ENCODE measurements at places on chromosomes 4 and X.
A peak's percentile ranks its signal among the peaks of the same experiment; 100 is the strongest.

GRCh38 chr4:123593655-123594054, 197.1 kb downstream of the SPRY1 start:
- no peak for DNase-seq

GRCh38 chrX:101430457-101431078, 22.5 kb downstream of the HNRNPH2 start:
- DNase-seq, result no peak

DNA sequence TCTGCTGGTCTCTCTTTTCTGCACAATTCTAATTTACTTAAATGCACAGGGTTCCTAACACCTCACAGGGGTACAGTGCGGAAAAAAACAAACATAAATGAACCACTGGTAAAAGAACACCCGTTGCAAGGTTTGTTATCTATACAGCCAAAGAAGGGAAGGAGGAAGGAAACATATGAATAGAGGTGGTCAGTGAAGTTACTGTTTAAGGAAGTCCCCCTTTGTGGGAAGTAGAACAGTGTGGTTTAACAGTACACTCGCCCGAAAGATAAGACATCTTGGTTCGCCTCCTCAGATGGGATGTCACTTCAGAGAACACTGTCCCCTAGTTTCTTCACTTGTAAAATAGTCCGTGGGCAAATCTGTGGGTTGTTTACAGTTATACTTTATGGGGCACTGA, 57.5 kb downstream of the TEC start:
- DNase-seq, result no peak

- peak; percentile 41 for DNase-seq
These were observed 4.5 kb upstream of the CXCL9 start for GRCh38 chr4:76011700-76012387.

DNA sequence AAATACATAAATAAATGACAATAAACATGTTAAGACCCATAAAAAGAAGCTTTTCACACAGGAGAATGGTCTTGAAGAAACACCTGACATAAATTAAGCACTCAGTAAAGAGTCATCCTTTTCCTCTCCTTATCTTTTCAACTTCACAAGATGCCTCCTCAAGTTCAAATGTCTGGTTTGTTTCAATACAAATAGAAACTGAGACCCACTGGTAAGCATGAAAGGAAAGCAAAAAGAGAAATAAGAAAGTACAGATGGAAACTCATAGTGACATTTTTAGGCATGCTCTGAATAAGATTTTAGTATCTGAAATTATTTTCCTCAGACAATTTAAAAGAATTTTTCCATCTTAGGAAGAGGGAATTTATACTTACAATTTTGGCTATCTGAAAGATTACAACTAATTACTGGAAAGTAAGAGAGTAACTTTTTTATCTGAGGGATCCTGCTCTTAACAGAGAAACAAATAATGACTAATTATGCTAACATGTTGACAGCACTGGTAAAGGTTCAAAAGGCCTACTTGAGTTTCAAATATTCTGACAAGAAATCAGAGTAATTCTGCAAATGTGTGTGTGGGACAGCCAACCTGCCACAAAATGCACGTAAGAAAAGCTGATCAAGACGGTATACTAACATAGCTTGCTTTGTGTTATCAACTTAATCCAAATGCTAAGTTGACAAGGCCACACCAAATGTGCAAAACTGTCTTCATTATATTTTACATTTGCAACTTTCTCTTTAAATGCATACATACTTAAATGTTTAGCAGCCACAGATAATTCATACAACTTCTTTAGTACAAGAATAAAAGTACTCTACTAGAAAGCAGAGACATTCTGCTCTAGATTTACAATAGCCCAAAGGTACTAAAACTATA, 113.0 kb downstream of the IQCM start:
- DNase-seq, result no peak

GRCh38 chr4:26289401-26289800, 31.4 kb upstream of the RBPJ start:
- DNase-seq, result no peak

- no peak for DNase-seq
These were observed 80.9 kb downstream of the NKX6-1 start for GRCh38 chr4:84417997-84418709.

DNA sequence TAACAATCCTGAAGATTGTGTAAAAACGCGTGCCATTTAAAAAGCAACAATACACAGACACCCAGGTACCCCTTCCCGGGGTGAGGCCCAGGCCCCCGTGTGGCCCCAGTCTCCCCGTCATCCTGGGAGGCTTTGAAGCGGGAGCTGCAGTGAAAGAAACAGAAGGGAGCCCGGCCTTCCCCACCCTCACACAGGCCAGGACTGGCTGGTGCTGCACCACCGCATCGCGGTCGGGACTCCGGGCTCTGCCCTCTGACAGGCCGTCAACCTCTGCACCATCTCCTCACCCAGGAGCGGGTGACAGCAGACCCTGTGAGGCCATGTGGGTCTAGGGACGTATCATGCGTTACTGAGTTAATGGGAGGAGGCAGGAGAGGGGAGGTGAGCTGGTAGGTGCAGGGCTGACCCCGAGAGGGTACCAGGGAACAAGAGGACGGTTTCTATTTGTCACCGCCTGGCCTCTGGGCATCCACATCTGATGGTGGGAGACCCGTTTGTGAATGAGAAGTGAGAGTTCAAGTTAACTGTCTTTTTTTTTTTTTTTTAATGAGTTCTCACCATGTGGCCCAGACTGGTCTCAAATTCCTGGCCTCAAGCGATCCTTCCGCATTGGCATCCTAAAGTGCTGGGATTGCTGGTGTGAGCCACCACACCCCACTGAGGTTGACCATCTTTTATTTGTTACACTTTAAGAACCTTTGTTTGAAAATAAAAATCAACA, 27.3 kb downstream of the PIGG start:
- DNase-seq, result no peak

DNA sequence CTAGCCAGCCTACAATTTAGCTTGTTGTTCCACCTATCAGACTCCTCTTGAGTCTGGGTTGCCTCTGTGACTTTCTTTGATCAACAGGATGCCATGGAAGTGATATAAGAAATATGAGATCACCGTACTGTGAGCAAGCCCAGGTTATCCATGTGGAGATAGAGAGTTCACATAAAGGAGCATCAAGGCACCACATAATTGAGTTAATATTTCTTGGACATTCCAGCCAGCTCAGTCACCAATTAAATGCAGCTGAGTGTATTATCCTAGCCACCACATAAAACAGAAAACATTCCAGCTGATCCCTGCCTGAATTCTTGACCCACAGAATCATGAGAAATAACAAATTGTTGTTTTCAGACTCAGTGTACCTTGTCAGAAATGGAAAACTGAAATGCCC, 253.6 kb downstream of the PPP1R2C start:
- DNase-seq, result no peak

DNA sequence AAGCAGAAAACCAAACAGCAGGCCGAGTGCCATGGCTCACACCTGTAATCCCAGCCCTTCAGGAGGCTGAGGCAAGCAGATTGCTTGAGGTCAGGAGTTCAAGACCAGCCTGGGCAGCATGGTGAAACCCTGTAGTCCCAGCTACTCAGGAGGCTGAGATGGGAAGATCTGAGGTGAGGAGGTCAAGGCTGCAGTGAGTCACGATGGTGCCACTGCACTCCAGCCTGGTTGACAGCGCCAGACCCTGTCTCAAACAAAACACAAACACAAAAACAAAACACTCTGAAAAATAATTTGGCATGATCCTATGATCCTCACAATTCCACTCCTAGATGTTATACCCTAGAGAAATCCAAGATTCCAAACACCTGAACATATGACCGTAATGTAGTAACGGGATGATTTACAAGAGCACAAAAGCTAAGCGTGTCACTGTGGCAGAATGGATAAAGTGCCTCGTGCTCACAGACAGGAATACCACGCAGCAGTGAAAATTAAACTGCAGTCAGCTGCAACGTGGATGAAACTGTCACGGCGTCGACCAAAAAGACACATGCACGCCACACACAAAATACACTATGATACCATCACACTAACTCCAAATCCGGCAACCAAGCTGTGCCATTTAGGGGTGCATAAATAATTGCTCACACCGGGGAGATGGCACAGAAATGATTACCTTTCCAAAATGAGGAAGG, 1.7 kb downstream of the NELFA start:
- DNase-seq, result no peak

DNA sequence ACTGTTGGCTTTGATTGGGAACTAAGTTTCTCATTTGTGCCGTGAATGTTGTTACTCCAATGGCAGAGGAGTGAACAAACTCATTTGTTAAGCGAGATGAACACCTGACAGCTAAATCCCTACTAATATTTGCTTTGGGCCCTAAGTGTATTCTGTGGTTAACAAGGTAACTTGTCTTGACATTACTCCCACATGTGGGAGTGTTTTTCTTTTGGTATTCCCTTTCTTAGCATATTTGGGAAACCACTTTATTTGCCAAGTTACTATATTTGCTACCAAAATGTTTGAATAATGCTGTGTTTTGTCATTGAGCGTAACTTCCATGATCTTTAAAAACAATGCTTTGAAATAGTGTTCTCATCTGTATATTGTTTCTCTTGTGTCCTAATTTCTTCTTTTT, 82.5 kb downstream of the ARHGAP10 start:
- DNase-seq, result no peak

DNA sequence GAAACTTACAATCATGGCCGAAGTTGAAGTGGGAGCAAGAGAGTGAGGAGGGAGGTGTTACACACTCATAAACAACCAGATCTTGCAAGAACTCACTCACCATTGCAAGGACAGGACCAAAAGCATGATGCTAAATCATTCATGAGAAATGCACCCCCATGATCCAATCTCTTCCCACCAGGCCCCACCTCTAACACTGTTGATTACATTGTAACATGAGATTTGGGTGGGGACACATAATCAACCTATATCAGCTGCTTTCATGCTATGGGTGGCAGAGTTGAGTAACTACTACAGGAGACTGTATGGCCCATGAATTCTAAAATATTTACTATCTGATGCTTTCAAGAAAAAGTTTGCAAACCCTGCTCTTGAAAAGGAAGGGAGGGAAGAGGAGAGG, 155.1 kb downstream of the DEFB131A start:
- DNase-seq, result no peak

GRCh38 chr4:107579099-107579498, 140.9 kb downstream of the PAPSS1 start:
- DNase-seq, result no peak

DNA sequence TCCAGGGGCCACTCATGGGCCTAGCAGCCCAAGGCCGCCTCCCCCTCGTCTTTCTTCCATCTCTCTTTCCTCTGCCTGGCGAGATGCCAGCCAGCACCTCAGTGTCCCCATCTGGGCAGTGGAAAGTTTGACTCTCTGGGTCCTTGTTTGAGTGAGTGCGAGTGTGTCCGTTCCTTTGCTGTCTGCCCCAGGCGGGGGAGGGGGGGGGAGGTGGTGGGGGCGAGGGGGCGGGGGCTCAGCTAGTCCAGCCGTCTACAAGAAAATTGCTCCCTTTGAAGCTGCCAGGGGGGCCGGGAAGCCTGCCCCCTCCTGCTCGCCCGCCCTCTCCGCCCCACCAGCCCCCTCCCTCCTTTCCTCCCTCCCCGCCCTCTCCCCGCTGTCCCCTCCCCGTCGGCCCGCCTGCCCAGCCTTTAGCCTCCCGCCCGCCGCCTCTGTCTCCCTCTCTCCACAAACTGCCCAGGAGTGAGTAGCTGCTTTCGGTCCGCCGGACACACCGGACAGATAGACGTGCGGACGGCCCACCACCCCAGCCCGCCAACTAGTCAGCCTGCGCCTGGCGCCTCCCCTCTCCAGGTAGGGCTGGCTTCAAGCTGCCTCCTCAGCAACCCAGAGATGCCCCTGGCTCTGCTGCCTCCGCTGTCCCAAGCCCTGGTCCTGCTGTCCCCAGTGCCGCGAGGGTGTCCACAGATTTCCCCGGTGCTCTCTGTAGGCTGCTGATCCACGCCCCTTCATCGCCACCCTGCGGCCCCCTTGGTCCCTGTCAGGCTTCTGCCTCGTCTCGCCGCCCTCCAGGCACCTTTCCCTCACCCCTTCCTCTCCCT, at the start of gene BGN:
BGN (plus strand) TSS at position 440 of the 821 bp plus-strand sequence. CDS start 9,652 bp downstream, outside the sequence.
- no peak for DNase-seq

GRCh38 chrX:112654871-112655270, 24.9 kb downstream of the LHFPL1 start:
- no peak for DNase-seq

DNA sequence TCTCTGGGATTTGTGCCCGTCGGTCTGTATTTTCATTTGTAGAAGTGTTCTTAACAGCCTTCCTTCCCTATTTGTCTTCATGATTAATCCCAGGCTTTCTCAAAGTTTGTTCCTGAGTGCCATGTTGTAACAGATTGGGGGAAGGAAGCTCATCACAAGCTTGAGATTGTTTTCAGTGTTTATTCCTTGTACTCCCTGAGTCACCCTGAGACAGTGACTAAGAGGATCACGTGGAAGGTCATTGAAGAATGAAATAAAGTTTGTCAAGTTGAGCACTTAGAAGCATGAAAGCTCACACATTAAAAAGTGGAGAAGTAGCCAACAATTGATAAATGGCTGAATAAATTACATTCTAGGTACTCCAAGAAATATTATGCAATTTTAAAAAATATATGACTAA, 153.5 kb upstream of the FAM241A start:
- DNase-seq, result no peak
